ENCODE measurements at places on chromosomes 5 and 9.

DNA sequence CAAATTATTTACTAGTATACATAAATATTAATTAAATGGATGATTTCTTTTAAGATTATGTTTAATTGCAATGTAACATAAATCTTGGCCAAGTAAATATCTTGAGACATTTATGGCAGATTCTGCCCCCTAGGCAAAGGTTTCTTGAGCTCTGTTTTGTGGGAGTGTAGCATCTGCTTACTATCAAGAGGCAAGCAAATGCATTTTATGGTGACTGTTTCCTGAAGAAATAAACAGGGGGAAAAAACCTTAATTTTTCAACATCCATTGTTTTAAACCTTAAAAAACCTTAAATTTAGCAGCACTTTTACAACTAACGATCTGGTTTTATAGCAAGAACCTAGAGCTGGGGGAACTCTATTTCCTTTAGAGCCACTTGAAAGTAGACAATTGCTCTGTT is 25.7 kb upstream of the FREM1 start:
- DNase-seq = no peak

DNA sequence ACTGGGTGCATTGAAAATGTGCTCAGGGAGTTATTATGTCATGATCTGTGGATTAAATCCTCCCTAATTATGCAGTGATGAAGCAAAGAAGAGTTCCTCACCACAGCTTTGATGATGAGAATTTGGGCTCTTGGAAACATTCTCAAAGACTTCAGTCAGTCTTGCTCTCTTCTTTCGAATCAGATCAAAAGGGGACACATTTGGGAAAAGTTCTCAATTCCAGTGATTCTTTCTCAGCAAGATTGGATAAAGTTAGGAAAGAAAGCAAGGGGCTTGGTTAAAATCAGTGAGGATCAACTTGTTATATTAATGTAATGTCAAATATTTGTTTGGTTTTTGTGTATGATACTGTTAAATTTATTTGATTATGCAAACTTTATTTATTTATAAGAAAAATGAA is 411.3 kb upstream of the ACTBL2 start:
- no peak for DNase-seq

DNA sequence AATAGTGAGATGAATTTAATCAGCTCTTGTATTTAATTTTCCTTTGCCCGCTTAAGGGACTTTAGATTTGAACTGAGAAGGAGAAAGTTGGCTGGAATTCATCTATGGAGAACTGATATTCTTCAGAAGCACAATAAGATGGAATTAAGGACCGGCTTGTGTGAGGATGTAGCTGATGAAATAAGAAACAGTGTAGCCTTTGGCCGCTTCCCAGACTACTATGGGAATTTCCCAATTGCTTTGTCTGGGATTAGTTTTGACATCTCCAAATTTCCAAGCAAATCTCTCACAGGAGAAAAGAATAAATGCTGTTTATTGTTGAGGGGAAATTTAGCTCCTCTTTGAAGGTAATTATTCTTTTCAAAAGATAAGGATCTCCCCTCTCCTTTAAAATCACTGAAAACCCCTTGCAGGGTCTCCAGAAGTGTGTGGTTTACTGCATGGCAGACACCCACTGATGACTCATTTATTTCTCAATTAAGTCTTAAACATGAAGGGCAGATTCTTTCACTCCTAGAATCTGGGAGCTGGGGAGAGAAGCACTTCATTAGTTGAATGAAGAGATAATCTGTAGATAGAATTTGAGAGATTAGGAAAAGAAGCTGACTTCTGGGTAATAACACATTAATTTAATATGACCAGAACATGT is 606.5 kb upstream of the ADAMTS16 start:
- no peak for DNase-seq

GRCh38 chr5:56468277-56468676 is 235.1 kb upstream of the ANKRD55 start:
- DNase-seq = no peak

DNA sequence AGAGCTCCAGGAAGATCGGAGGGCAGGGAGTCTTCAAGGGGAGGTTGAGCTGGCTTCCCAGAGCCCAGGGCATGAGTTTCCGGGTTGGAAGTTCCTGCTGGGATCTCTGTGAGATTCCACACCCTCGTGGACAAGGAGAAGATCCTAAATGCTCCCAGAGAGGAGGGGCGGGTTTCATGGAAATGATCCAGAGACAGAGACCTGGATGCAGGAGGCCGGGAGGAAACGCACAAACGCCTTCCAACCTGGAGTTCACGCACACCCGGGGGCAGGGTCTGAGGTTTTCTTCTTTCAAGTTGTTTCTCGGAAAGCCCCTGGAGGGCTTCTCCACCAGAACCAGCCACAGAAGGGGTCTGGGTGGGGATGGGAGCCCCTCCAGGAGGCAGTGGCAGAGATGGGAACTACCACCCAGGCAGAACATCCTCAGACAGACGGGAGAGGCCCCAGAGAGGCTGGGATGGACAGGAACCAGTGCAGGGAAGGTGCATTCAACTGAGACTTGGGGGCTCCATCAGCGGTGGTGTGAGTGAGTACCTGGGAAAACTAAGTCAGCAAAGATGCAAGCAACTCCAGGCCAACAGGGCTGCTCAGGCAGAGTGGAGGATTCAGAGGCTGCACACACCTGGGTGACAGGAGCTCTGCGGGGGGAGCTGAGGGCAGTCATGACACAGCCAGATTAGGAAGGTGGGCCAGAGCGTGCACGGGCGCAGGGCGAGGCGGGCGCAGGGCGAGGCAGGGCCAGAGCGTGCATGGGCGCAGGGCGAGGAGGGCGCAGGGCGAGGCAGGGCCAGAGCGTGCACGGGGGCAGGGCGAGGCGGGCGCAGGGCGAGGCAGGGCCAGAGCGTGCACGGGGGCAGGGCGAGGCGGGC is 52.1 kb upstream of the EXOC3 start:
- peak; percentile 1 for DNase-seq

GRCh38 chr5:415928-416635 is 26.9 kb upstream of the EXOC3 start:
- no peak for DNase-seq

DNA sequence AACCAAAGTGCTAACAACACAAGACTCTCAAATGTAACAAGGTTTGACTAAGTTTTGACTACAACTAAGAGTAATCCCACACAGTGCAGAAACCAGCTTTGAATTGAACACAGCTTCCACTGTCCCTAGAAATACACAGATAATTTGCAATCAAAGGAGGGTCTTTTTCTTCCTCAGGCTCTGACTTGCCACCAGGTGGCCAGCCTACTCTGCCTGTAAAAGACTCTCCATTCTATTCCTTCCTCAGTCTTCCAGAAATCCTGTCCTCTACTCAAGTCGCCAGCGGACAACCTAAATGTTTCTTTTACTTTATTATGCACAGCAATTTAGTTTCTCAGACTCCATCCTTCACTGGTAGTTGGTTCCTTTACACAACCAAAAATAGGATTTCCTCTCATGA is 32.2 kb upstream of the MCTP1 start:
- DNase-seq = no peak

DNA sequence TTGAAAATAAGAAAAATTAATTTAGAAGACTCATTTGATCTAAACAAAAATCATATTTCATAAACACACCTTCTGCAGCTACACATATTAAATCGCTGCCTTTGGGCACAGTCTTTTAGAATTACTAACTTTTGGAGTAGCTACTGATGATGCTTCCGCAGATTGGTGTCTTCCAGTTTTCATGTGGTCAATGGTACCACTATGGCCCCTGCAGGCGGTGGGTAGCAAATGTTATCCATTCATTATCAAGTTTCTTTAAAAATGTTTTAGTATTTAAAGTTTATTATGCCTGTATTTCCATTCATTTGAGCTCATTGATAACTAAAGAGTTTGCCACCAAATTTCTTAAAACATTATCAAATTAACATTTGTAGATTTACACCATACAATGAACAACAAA is 122.9 kb upstream of the GRAMD2B start:
- no peak for DNase-seq

DNA sequence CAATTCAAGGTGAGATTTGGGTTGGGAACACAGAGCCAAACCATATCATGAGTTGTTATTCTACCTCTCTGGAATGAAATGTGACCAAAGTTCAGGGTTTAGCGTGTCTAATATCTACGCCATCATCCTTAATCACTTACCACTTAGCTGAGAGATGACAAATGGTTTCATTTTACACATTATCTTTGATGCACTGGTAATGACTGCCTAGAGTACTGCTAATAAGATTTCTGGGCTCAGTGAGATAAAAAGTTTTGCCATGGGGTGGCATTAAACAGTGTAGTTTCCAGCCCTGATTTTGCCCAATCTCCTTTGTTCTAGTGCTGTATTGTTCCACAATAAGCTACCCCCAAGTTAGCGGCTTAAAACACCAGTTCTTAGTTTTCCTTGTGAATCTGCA is 367.2 kb downstream of the MLLT3 start:
- DNase-seq = no peak

Measured in germinal center (tissue), 1 donor.